CD4-positive, alpha-beta memory T cell (primary cell): ENCODE measurements at places on chromosomes 4 and X. TPM values are rescaled to one million over a fixed set of nuclear protein-coding genes. Genes with fewer than 3 reads are reported as not detected.

DNA sequence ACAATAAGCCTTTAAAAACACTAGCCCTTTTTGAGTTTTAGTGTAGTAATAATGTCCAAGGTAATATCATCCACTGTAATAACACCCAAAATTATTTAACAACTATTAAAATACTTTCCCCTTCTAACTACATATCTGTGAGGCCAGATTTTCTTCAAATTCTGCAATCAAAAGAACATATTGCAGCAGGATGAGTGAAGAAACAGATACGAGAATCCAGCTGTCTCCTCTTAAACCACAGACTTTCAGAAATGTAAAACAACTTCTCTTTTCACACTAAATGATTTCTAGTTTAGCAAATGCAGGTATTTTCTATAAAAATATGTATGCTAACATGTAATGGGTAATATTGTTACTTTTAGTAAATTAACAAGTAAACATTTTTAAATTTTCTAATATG, 148.9 kb downstream of the PRDM5 start:
- no peak overlapping the region for H3K4me3 ChIP-seq
- no peaks in the 10 kb centered on the region for H3K27me3 ChIP-seq
- DNase-seq = no peak
- no peak overlapping the region for H3K27ac ChIP-seq

GRCh38 chrX:104670051-104670450, 104.1 kb downstream of the IL1RAPL2 start:
- no peak for DNase-seq
- H3K36me3 ChIP-seq = no peaks in the 10 kb centered on the region
- H3K4me1 ChIP-seq = no peaks in the 10 kb centered on the region
- no peak overlapping the region for H3K27ac ChIP-seq
- no peak overlapping the region for H3K4me3 ChIP-seq

DNA sequence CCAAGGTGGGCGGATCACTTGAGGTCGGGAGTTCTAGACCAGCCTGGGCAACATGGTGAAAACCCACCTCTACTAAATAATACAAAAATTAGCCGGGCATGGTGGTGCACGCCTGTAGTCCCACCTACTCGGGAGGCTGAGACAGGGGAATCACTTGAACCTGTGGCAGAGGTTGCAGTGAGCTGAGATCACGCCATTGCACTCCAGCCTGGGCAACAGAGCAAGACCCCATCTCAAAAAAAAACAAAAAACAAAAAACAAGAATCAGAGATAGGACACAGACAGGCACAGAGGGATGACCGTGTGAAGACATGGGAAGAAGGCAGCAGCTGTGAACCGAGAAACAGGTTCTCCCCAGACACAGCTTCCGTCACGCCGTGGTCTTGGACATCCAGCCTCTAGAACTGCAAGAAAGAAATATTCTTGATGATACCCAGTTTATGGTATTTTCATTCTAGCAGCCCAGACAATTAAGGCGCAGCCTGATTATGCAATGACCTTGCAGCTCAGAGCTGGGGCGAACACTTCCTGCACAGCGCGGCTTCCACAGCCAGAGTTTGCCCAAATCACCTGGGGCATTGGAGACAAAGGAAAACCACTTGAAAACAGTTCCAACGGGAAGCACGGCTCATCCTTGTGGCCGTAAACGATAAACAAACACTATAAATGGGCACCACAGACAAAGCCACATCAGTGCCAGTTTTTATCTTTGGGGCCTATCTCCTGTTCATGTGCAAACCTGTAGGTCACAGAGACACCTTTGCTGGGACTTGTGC, 4.2 kb upstream of the ARSD start:
- no peaks in the 10 kb centered on the region for H3K36me3 ChIP-seq
- H3K27me3 ChIP-seq = no peaks in the 10 kb centered on the region
- H3K27ac ChIP-seq = no peak overlapping the region
- no peaks in the 10 kb centered on the region for H3K4me1 ChIP-seq
- no peak overlapping the region for H3K4me3 ChIP-seq

GRCh38 chr4:183618681-183619080, 40.3 kb downstream of the RWDD4 start:
- H3K27ac ChIP-seq = no peak overlapping the region
- H3K36me3 ChIP-seq = no peaks in the 10 kb centered on the region
- no peaks in the 10 kb centered on the region for H3K27me3 ChIP-seq
- H3K4me3 ChIP-seq = no peak overlapping the region
- no peak for DNase-seq

Gene PGRMC1
- 17.2 TPM for total RNA-seq

- no peak overlapping the region for H3K27ac ChIP-seq
- no peaks in the 10 kb centered on the region for H3K4me1 ChIP-seq
- H3K4me3 ChIP-seq = no peak overlapping the region
- no peaks in the 10 kb centered on the region for H3K27me3 ChIP-seq
- no peak for DNase-seq
Measured at GRCh38 chrX:65635378-65635777, 32.1 kb upstream of the MSN start.

Gene NR0B1
- not detected for total RNA-seq

DNA sequence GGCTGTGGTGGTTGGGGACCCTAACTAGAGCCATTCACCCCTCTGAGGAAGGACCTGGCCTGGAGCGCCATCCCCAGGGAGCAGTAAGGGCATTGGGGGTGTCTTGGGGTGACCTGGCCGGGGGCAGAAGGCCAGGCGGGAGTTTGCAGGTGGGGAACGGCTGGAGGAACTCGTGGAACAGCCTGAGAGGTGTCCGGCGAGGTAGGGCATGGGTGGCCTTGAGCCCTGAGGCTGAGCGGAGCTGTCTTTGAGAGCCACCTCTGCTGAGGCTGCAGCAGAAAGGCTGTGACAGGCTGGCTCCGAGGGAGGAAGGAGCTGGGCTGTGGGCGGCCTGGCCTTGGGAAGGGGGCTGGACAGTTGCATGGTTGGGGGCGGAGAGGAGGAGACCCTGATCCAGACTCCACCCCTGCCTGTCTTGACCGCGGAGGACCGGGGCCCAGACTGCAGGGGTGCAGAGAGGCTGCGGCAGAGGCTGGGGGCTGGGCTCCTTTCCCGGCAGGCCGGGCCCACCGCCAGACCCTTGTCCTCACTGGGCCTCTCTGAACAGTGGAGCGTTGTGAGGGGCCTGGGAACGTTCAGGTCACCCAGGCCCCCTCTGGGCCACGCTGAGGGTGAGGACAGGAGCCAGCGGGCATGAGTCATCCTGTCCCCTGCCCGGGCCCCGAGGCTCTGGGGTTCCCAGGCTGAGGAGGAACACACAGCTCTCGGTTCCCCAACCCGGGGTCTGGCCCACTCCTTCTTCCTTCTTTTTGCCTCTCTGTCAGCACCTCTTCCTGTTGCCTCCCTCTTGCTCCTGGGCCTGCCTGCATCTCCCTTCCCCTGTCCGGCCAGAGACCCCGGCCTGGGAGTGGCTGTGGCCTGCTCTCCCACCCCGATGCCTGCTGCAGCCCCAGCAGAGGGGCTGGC, 8.1 kb downstream of the SH3BP2 start:
- H3K4me3 ChIP-seq = no peak overlapping the region
- no peak for DNase-seq
- peaks cover 48% of the 10 kb centered on the region for H3K4me1 ChIP-seq
- no peaks in the 10 kb centered on the region for H3K27me3 ChIP-seq

DNA sequence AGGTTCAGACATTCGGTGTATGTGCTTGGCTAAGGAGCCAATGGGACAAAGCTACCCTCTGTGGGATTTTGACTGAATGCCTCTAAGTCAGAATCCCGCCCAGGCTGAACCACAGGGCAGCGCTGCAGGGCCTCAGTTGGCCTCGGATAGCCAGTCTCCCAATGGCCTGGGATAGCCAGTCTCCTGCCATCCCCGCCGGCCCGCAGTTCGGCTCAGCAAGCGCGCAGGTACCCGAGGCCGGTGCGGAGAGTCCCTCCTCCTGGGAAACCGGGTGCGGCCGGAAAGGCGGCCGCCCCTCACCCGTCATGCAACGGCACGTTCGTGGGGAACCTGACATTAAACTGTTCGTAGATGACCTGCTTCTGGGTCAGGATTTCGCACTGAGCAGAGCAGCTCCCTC, 16.1 kb downstream of the PPEF2 start:
- H3K27ac ChIP-seq = no peak overlapping the region
- H3K4me1 ChIP-seq = no peaks in the 10 kb centered on the region
- H3K4me3 ChIP-seq = no peak overlapping the region
- H3K27me3 ChIP-seq = no peaks in the 10 kb centered on the region
